ENCODE measurements at places on chromosomes 4 and X. TPM values are rescaled to one million over a fixed set of nuclear protein-coding genes. Genes with fewer than 3 reads are reported as not detected.
A peak's percentile ranks its signal among the peaks of the same experiment; 100 is the strongest.

- peak; percentile 19 for DNase-seq
Measured at GRCh38 chrX:106999002-106999975, 723 bp downstream of the MORC4 start.

DNA sequence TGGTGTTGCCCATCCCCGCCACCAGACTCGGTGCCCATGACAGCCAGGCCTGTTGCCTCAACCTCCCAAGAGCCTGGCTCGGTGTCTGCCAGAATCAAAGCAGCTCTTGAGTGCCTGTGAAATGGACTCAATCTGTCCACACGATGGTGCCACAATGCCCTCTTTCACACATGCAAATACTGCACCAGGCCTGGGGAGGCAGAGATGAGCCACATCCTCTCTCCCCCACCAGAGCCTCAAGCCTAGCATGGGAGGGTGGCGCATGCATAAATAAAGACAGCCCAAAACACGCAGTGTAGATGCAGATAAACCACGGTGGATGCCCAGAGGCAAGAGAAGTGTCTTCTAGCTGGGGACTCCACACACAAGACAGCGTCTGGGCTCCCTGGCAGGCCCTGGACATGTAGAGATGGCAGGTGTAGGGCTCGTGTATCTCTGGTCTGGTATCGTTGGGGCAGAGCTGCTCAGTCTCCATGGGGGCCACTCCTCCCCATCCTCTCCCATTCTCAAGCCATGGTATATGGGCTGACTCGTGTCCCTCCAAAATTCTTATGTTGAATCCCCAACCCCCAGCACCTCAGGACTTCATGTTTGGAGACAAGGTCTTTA, 65.6 kb downstream of the JAKMIP1 start:
- no peak for DNase-seq

GRCh38 chrX:65866773-65867172, 173.1 kb downstream of the VSIG4 start:
- no peak for DNase-seq

TNIP3 gene
- 1.7 TPM for polyA plus RNA-seq

OPHN1 gene
- polyA plus RNA-seq = 8.8 TPM
